ENCODE measurements at places on chromosomes 11 and 22. TPM values are rescaled to one million over a fixed set of nuclear protein-coding genes. Genes with fewer than 3 reads are reported as not detected.

DNA sequence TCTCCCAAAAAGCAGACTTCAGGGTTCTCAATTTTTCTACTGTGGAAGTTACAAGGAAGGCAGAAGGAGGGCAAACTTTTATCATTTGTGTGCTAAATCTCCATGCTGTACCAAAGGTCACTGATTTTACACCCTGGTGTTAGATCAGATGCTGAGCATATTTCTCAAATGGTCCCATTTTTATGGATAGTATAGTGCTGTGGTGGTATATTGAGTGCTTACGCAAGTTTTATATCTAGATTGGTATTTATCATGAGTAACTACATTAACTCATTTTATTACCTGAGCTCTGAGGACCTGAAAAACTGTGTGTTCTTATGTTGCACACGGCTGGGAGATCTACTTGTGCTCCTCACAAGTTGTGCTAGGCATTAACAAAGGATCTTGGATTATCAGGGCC is 75.1 kb downstream of the PRR5L start:
- no peak for DNase-seq

DNA sequence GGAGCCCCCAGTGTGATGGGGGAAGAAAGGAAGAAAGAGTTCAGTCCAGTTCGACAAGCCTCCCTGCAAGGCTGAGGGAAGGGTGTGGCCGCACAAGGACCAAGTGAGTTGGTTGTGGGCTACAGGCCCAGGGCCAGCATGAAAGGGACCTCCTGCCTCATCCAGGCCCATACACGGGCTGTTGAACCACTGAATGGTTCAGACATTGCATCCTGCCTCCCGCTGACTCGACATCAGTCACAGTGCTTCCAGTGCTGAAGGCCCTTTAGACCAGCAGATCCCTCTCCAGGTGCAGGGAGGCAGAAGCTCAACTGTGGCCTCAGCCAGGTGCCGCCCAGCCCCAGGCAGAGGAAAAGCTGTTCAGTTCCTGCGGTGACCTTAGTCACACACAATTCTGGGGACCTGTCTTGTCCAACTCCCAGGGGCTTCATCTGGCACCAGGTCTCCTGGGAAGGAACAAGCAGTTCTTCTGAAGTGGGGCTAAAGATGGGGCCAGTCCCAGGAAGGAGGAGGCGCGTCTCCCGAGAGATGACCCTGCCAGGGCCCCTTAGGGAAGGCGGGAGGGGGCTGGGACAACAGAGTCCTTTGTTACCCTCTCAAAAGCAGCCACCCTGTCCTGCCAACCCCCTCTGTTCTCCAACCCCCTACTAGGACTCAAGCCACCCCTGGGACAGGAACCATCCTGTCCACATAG is 6.6 kb downstream of the ARRB1 start:
- DNase-seq, result no peak

DNA sequence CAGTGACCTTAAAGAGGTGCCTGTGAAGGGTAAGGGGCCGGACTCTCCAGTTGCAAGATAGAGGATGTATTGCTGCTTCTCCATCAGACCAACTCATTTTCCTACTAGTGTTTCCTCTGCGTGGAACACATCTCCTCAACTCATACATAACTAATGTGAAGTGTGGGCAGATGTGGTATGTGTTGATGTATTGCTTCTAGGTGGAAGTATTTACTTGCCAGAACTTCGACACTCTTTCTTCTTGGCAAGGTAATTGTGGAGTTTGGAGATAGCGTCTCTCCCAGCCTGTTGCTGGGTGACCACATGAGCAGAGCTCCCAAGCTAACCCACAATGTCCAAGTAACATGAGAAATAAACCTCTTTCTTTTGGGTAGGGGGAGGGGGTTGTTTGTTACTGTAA is 456.9 kb downstream of the DYNC2H1 start:
- DNase-seq, result no peak

Gene B4GAT1
- 13.1 TPM for total RNA-seq

Measured in left colon (tissue), 2 donors.